ENCODE measurements at places on chromosomes 1 and 21.
A peak's percentile ranks its signal among the peaks of the same experiment; 100 is the strongest.

DNA sequence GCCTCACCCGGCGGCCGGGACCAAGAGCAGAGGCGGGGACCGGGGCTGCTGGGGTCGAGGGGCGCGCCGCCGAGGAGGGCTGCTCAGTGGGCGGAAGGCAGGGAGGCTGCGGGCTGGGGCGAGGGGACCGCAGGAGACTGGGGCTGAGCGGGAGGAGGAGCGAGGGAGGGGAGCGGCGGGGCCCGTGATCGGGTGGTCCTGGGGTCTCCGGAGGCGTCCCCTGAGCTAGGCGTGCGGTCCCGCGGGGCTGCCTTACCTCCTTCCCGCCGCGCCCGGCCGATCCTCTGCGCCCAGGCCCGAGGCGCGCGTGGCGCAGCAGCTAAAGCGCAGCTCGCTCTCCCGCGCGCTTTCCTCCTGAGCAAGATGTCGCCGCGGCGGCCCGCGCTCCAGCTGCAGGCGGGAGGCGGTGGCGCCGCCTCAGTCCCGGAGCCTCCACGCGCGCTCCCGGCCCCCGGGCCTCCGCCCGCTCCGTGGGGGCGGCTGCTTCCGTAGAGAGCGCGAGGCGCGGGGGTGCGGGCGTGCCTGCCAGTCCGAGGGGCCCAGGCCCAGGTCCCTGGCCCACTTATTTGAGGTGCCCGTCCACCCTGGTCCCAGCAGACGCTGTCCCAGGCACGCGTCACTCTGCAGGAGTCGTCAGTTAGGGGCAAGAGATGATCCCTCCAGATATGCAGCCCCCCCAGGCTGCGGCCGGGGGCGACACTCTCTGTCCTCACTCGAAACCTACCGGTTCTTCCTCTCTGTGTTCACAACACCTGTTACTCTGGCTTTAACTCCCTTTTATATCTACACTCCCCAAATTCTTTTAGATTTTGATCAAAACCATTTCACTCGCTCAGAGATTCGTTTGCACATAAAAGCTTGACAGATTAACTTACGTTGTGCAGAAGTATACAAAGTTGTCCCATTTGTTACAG lies at the start of gene CCSAP:
Gene CCSAP (minus strand): TSS at position 392 of the 914 bp plus-strand sequence. CDS start 582 bp downstream, outside the sequence.
- DNase-seq: peak; percentile 44

GRCh38 chr1:211732293-211732980 lies 57.0 kb upstream of the NEK2 start:
- no peak for DNase-seq

- DNase-seq: no peak
These were observed 4.9 kb upstream of the GJB5 start for GRCh38 chr1:34749992-34750391.

DNA sequence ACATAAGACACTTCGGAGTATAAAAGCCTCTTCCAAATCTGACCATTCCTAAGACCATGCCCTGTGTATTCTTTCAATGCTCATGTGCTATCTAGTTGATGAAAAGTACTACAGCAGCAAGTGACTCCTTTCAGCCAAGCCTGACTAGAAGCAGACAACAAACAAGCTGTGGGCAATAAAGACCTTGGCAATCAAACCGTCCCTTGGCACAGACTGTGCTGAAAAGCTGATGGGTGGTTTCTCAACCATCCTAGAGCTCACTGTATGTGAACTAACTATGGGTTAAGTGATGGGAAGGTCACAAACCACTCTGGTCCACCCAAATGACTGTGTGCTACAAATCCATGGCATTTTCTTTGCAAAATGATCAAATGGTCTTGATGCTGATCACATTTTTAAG lies 94.0 kb downstream of the KIAA0319L start:
- no peak for DNase-seq

GRCh38 chr1:74430342-74430934 lies 82.0 kb downstream of the LRRC53 start:
- no peak for DNase-seq

DNA sequence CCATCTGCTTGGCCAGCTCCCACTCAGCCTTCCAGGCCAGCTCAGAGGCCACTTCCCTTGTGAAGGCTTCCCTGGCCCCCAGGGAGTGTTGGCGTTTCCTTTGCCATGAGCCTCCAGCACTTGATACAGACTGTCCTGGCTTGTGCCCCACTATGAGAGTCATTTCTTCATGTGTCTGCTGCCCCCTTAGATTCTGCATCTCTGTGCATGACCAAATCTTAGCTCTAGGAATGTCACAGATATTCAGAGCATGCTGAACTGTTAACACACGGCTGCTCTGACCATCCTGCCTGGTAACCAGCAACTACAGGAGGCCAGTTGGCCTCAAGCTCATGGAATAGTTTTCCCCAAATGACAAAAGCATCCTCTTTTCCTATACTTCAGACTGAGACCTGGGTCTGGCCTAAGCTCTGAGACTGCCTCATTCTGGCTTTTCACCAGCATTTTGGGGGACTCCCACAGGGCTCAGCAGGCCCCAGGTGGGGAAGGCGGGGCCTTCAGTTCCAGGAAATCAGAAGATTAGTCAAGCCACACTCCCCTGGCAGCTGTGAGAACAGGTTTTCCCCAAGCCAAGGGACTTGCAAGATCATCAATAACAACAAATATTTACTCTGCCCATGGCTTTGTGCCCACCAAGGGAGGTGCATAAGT lies 182.6 kb upstream of the EDN2 start:
- DNase-seq: no peak

DNA sequence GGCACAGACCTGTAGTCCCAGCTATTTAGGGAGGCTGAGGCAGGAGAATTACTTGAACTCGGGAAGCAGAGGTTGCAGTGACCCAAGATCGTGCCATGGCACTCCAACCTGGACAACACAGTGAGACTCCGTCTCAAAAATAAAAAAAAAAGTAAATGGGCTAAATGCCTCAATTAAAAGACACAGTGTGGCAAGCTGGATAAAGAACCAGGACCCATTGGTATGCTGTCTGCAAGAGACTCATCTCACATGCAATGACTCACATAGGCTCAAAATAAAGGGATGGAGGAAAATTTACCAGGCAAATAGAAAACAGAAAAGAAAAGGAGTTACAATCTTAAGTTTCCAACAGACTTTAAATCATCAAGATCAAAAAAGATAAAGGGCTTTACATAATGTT lies 40.3 kb downstream of the ACBD6 start:
- no peak for DNase-seq

GRCh38 chr1:196143602-196144342 lies 464.5 kb downstream of the KCNT2 start:
- no peak for DNase-seq

DNA sequence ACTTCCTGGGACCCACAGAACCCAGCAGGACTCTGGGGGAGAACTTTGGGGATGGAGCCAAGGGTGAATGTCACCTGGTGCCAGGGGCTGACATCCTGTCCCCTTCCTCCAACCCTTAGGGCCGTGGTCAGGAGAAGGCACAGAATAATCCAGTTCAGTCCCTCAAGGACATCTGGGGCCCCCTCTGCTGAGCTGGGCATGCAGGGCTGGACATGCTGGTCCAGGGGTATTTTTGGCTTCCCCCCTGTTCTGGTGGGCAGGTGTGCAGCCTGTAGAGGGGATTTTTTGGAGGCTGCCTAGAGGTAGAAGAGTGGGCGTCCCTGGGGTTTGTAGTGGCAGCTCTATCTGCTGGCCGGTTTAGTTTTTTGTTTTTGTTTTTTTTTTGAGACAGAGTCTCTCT lies 3.4 kb upstream of the CROCC start:
- DNase-seq: no peak

DNA sequence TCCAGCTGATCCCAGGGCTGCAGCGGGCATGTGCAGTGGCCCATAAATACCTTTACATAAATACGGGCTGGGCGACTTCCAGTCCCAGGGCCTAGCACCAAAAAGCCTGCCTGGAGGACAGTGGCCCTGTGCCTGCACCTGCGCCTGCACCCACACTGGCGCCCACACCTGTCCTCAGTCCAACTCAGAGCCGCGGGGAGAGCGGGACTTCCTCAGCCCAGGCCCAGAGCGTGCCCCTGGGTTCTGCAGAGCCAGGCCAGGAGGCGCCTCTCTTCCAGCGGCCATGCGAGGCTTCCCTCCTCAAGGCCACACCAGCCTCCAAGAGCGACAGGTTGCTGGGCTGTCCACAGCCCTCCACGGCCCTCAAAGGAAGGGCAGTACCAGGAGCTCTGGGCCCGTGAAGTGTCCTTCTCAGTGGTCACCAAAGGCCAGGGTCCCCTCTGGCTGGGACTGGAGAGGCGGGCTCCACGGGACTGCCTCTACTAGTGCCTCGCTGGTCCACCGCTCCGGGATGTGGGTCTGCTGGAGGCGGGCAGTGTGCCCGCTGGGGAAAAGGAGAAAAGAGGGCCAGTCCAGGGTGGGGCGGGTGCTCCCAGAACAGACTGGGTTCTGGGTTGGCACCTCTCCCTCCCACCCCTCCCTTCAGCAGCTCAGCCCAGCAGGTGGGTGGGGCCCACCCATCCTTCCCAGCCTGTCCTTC lies 35.7 kb downstream of the ARHGEF16 start:
- DNase-seq: no peak

- peak; percentile 14 for DNase-seq
These were observed 27.3 kb downstream of the F3 start for GRCh38 chr1:94514095-94514727.

- DNase-seq: peak; percentile 11
These were observed 10.2 kb downstream of the SETSIP start for GRCh38 chr1:92065042-92065441.

- DNase-seq: no peak
These were observed 52.4 kb downstream of the HIVEP3 start for GRCh38 chr1:41866285-41866684.

- no peak for DNase-seq
These were observed 40.9 kb upstream of the ZP4 start for GRCh38 chr1:237931581-237931980.

DNA sequence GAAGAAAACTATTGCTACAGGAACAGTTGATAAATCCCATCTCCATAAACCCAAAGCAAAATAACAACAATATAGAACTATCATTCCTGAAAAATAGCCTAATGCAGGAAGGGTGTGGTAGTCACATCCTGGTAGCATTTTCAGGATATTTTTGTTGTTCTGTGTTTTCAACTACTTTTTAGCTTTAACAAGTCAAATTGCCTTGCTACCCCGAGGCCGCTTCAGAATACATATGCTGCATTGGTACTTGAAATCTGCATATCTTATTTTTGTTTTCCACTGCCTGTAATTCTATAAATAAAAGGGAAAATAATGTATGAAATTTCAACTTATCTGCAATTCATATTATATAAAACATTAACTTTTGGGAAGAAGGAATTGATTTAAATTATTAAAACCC lies 36.8 kb upstream of the SYT14 start:
- DNase-seq: no peak

All from SW480 (cell line).